ENCODE measurements at places on chromosomes 7 and 10.

DNA sequence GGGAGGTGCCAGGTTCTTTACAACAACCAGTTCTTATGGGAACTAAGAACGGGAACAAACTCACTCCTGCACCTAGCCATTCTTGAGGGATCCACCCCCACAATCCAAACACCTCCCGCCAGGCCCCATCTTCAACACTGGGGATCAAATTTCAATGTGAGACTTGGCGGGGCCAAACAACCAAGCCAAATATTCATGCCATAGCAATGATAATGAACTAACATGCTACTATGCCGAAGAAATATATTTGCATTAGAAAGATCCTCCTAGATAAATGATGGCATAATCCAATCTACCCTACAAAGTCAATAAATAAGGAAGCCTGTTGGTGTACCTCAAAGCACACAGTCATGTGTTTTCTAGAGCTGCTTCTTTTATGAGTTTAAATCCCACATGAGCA lies 57.6 kb downstream of the CCDC71L start:
- H3K36me3 ChIP-seq: no peaks in the 10 kb centered on the region
- no peak overlapping the region for H3K4me3 ChIP-seq
- no peak for DNase-seq
- H3K4me1 ChIP-seq: peaks cover 5% of the 10 kb centered on the region
- no peaks in the 10 kb centered on the region for H3K27me3 ChIP-seq
- no peak overlapping the region for H3K27ac ChIP-seq

DNA sequence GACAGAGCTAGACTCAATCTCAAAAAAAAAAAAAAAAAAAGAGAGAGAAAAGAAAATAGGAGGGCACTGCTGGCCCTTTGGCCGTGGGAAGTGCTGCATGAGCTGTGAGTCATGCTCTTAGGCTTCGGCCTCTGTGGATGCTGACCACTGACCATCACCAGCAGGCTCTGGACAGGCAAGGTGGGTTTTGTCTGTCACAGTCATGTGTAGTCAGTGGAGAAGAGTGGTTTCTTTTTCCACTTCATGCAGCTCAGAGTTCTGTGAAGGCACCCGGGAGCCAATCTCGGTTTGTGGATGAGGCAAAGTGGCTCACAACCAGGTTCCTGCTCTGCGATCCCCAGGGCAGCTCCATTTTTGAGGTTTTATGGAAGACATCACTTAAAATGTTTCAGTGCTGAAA lies 58.1 kb downstream of the PRTFDC1 start:
- H3K4me3 ChIP-seq: no peak overlapping the region
- peaks cover 26% of the 10 kb centered on the region for H3K4me1 ChIP-seq
- DNase-seq: peak; percentile 52
- no peaks in the 10 kb centered on the region for H3K27me3 ChIP-seq

- peaks cover 2% of the 10 kb centered on the region for H3K36me3 ChIP-seq
- no peaks in the 10 kb centered on the region for H3K27me3 ChIP-seq
- no peak overlapping the region for H3K27ac ChIP-seq
- DNase-seq: no peak
- no peak overlapping the region for H3K4me3 ChIP-seq
Measured at GRCh38 chr7:100124301-100125230, 2.2 kb upstream of the MBLAC1 start.

GRCh38 chr7:43647339-43647672 lies 64.4 kb downstream of the STK17A start:
- DNase-seq: peak; percentile 98
- peak overlapping the region; percentile 97 for H3K27ac ChIP-seq
- no peak overlapping the region for H3K4me3 ChIP-seq
- no peaks in the 10 kb centered on the region for H3K27me3 ChIP-seq
- no peaks in the 10 kb centered on the region for H3K36me3 ChIP-seq
- H3K4me1 ChIP-seq: peaks cover 72% of the 10 kb centered on the region

GRCh38 chr10:76982671-76983070 lies 654.9 kb downstream of the KCNMA1 start:
- H3K4me3 ChIP-seq: no peak overlapping the region
- no peak overlapping the region for H3K27ac ChIP-seq
- no peaks in the 10 kb centered on the region for H3K4me1 ChIP-seq
- H3K27me3 ChIP-seq: no peaks in the 10 kb centered on the region
- no peaks in the 10 kb centered on the region for H3K36me3 ChIP-seq

DNA sequence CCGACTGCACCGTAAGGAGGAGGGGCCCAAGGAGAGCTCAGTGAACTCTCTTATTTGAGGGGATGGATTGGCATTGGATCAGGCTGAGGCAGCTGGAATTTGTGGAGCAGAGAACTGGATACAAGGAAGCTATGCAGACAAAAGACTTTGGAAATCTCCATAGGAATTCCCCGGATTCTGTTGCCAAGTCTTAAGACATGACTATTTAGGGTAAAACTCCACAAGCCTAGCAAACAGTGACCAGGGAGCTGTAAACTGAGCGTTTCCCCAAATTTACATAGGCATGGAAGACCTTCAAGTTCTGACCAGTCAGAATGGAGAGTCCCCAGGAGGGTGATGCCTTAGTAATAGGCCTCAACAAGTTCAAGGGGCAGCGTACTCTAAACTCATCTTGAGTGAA lies 82.5 kb upstream of the PCBD1 start:
- DNase-seq: no peak
- no peaks in the 10 kb centered on the region for H3K36me3 ChIP-seq
- no peak overlapping the region for H3K4me3 ChIP-seq
- H3K27ac ChIP-seq: no peak overlapping the region

GRCh38 chr10:112605063-112605462 lies 158.0 kb downstream of the VTI1A start:
- no peaks in the 10 kb centered on the region for H3K36me3 ChIP-seq
- H3K4me3 ChIP-seq: no peak overlapping the region
- H3K27me3 ChIP-seq: no peaks in the 10 kb centered on the region
- H3K4me1 ChIP-seq: no peaks in the 10 kb centered on the region

DNA sequence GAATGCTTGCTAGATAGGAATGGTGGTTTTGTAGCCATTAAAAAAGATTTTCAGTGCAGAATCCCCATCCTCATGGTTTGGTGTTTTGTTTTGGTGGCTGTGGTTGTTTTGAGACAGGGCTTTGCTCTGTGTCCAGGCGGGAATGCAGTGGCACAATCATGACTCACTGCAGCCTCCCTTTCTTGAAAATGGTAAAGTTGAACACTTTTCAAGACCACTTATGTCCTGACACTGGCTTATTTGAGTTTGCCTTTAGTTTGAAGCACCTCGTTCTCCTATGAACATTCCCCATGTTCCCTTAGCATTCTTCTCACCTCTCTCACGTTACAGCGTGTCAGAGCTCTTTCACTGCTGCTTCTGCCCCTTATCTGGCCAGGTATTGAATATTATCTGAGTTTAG lies 140.1 kb downstream of the LRRC4 start:
- H3K36me3 ChIP-seq: peaks cover 10% of the 10 kb centered on the region
- H3K27me3 ChIP-seq: no peaks in the 10 kb centered on the region
- H3K27ac ChIP-seq: no peak overlapping the region
- H3K4me3 ChIP-seq: no peak overlapping the region
- DNase-seq: no peak

DNA sequence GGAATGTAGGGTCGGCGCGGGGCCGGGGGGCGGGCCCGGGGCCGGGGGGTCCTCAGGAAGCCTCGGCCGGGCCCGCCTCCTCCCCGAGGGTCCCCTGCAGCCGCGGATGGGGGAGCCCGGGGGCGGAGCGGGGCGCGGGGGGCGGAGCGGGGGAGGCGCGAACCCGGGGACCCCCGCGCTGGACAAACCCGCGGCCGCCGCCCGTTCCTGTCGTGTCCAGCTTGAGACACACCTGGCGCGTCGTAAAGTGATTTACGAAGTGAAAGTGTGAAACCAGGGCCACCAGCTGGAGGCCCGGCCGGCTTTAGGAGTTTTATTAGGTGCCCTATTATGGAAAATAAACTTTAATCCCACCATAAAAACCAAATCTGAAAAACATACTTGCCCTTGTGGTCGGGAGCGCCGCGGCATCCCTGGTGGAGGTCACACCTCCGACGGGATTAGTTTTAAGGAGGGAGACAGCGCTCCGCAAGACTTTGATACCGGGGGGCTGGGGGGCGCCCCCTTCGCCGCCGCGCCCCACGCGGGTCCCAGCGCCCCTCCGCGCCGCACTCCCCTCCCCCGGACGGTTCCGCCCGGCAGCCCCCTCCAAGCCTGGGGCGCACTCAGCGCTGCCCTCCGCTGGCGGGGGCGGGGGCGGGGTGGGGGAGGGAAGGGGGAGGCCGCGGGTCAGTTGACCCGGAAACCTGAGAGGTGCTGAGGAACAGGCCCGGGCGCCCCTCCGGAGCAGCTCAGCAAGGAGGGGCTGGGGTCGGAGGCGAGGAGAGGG lies 10.3 kb downstream of the MNX1 start:
- H3K36me3 ChIP-seq: no peaks in the 10 kb centered on the region
- peaks cover 8% of the 10 kb centered on the region for H3K4me1 ChIP-seq
- no peak overlapping the region for H3K27ac ChIP-seq
- H3K27me3 ChIP-seq: peaks cover 69% of the 10 kb centered on the region

- peaks cover 14% of the 10 kb centered on the region for H3K4me1 ChIP-seq
- no peak overlapping the region for H3K27ac ChIP-seq
- DNase-seq: no peak
- no peaks in the 10 kb centered on the region for H3K27me3 ChIP-seq
- H3K4me3 ChIP-seq: no peak overlapping the region
- peaks cover 39% of the 10 kb centered on the region for H3K36me3 ChIP-seq
Measured at GRCh38 chr7:137878333-137878961, 31.7 kb upstream of the DGKI start.

- DNase-seq: no peak
- H3K27ac ChIP-seq: no peak overlapping the region
- no peaks in the 10 kb centered on the region for H3K27me3 ChIP-seq
Measured at GRCh38 chr7:69624435-69625230, 26.4 kb downstream of the AUTS2 start.

- no peak overlapping the region for H3K27ac ChIP-seq
- peaks cover 1% of the 10 kb centered on the region for H3K27me3 ChIP-seq
- no peak for DNase-seq
- H3K4me1 ChIP-seq: peaks cover 16% of the 10 kb centered on the region
- no peaks in the 10 kb centered on the region for H3K36me3 ChIP-seq
Measured at GRCh38 chr7:45242698-45243097, 85.1 kb downstream of the RAMP3 start.

DNA sequence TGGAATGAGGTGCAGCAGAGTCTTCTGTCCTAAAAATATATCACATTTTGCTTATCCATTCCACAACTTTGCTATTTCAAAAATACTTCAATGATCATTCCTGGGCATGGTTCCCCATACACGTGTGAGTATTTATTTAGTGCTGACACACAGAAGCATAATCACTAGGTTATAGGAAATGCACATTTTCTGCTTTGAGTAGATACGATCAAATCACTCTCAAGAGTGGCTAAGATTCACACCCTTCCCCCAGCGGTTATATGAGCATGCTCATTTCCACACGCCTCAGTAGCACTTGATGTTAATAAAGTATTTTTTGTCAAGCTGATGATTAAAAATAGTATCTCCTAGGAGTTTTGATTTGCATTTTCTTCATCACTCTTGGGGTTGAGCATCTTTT lies 93.5 kb upstream of the LRRC4 start:
- no peak overlapping the region for H3K27ac ChIP-seq
- no peak overlapping the region for H3K4me3 ChIP-seq
- no peak for DNase-seq
- peaks cover 16% of the 10 kb centered on the region for H3K27me3 ChIP-seq

GRCh38 chr7:40297741-40298311 lies 163.0 kb downstream of the SUGCT start:
- H3K27me3 ChIP-seq: no peaks in the 10 kb centered on the region
- H3K4me1 ChIP-seq: peaks cover 40% of the 10 kb centered on the region
- peak; percentile 85 for DNase-seq

DNA sequence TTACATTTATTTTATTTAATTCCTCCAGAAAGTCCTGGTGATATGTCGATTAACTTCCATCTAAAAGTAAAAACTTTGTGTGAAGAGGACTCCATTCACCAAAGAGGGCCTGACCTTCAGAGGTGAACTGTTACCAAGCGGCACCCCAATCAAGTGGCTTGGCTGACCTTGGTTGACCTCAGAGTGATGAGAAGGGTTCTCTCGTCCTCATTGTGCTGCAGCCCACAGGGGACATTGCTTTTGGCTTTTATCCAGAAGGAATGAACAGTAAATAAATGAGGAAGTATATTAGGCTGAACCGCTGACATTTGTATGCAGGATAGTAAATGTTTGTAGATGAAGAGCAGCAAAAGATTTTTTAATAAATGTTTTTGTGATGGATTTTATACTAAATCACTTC lies 172.4 kb upstream of the MKI67 start:
- no peaks in the 10 kb centered on the region for H3K36me3 ChIP-seq
- no peak overlapping the region for H3K27ac ChIP-seq
- H3K4me1 ChIP-seq: no peaks in the 10 kb centered on the region
- no peak for DNase-seq
- H3K4me3 ChIP-seq: no peak overlapping the region
- H3K27me3 ChIP-seq: no peaks in the 10 kb centered on the region

DNA sequence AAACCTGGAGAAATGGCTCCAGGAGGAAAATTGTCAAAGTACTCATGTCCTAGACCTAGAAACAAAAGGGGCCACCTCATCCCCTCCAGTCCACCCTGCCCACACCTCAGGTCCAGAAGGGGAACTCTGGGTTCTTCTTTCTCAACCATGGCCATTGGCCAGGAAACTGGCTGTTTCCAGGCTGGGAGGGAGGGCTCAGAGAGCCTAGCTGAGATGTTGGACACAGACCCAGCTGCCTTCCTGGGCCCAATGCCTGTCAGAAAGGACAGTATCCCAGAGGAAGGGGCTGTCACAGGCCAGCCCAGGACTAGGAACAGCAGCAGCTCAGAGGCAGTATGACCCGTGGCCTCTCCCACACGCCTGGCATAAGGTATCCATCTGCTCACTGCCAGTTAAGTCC lies 9.6 kb downstream of the GRID1 start:
- H3K4me3 ChIP-seq: no peak overlapping the region
- no peak for DNase-seq
- no peaks in the 10 kb centered on the region for H3K36me3 ChIP-seq
- no peak overlapping the region for H3K27ac ChIP-seq
- H3K27me3 ChIP-seq: peaks cover 4% of the 10 kb centered on the region
- H3K4me1 ChIP-seq: no peaks in the 10 kb centered on the region

- no peak for DNase-seq
- H3K36me3 ChIP-seq: no peaks in the 10 kb centered on the region
- H3K27me3 ChIP-seq: no peaks in the 10 kb centered on the region
- H3K4me1 ChIP-seq: peaks cover 3% of the 10 kb centered on the region
- no peak overlapping the region for H3K27ac ChIP-seq
Measured at GRCh38 chr7:55895021-55895420, 7.8 kb downstream of the ZNF713 start.

- peaks cover 4% of the 10 kb centered on the region for H3K4me1 ChIP-seq
- H3K27ac ChIP-seq: no peak overlapping the region
- DNase-seq: no peak
- no peak overlapping the region for H3K4me3 ChIP-seq
Measured at GRCh38 chr10:29387269-29387668, 98.4 kb downstream of the LYZL1 start.

DNA sequence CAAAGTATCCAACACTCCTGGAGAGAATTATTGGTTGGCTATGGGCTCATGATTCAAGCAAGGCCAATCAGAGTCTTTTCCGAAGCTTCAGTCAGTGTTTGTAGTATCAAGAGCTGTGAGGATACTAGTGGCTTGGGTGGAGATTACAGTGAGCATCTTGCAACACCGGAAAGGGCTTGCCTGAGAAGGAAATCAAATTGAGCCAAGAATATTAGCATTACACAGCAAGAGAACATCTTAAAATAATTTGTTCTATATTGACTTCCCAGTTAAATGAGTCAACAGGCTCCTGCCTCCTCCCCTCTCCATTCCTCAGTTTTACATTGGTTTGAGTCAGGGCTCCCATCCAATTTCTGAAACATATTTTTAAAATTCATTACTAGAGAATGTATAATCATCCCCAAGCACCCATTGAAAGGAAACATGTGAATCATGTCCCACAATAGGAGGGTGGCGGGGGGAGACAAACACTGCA lies 127.4 kb downstream of the ELAPOR2 start:
- no peak overlapping the region for H3K4me3 ChIP-seq
- H3K27ac ChIP-seq: peak overlapping the region; percentile 47
- H3K27me3 ChIP-seq: no peaks in the 10 kb centered on the region
- peak; percentile 77 for DNase-seq

All from endothelial cell of umbilical vein (primary cell).